ENCODE measurements at places on chromosomes 1 and 21.
A peak's percentile ranks its signal among the peaks of the same experiment; 100 is the strongest.

DNA sequence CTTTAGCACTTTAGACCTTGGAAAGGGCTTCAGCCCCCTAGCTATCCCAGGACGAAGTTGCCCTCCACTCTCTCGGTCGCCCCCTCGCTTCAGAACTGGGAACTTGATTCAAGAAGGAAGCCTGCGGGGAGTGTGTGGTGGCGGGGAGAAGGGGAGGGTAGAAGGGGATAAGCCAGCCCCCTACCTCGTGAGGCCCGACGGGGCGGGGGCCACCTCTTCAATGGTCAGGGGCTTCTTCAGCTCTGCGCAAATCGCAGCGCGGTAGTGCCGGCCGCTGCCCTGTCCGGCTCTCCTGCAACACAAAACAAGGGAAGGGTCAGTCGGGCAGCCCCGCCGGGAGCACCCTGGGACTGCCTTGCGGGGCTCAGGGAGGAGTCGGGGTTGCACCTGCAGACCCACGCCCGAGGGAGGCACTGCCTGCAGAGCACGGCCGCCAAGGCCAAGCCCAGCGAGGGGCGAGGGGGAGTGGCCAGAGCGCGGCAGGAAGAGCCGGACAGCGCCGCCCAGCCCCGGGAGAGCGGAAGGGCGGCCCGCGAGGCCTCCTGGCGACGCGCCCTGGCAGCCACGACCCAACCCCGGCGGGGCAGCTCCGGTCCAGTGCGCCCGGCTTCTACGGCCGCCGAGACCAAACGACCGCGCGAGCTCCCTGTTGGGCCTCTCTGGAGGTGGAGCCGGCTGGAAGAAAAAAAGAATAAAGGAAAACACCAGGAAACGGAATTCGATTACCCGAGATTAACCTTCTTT, 56.2 kb upstream of the RASAL2 start:
- DNase-seq: peak; percentile 86

DNA sequence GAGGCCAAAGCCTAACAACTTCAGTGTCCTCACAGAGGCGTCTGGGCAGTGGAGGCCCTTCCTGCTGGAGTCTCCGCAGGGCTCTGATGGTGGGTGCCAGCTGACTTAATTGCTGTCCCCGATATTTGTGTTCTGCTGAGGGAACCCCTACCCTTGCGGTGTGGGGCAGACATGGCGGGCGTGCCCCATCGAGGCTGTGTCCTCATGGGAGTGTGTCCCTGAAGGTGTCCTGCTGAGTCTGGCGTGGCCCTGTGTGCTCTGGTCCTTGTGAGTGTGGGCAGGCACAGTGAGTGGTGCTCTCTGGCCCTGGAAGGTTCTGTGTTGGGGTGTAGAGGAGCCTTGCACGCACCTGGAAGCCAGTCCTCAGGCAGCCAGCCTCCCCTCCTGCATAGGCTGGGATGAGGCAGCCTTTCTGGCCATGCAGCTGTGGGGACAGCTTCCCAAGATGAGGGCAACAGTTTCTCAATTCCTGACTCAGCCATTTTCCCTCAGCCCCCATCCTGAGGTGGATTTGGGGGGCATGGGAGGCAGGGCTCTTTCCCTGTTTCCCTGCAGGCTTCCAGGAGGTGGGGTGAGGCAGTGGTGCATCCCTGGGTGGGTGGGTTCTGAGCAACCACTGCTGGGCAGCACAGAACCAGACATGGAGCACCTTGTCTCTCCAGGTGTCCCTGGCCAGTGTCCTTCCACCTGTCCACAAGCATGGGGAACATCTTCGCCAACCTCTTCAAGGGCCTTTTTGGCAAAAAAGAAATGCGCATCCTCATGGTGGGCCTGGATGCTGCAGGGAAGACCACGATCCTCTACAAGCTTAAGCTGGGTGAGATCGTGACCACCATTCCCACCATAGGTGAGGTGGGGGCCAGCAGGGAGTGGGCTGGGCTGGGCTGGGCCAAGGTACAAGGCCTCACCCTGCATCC, 6.5 kb downstream of the C1orf35 start:
- no peak for DNase-seq

DNA sequence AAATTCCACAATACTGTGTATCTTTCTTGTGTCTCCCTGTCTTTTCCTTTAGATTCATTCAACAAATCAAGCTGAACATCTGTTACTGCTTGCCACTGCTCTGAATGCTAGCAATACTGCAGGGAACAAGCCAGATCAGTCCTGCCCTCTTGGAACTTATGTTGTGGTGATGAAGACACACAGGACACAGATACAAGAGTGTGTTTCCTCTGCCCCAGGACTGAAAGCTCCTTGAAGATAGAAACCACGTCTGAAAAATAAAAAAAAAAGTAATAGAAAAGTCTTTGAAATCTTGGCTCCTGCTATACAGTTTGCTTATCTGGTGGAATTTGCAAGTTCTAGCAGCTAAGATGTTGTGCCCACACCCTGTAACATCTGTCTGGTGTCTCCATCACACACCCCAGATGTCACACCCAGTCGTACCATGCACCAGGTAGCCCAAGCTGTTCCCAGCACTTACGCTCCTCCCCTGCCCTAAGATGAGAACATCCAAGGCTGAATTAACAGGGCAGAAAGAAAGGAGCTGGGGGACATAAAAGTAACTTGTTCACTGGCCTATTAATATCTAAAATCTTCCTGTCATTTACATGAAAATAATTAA, 80.2 kb upstream of the GALNT2 start:
- no peak for DNase-seq

GRCh38 chr1:165109013-165109412, 247.5 kb downstream of the LMX1A start:
- DNase-seq: no peak

DNA sequence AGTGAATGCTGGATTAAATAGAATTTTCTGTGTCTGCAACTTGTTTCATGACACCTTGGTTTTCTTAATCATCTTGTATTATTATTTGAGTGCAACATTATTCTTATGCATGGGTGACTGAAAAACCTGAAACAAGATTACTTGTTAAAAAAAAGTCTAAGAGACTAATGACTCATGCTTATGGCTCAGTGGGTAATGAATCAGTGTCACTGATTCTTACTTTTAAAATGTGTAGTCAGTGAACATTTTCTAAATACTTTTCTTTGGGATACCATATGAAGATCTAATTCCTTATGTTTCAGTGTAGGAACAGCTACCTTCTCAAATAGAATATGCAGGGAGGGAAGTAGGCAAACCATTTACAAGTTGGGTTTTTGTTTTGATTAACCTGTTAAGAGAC, 65.5 kb downstream of the PRKAA2 start:
- no peak for DNase-seq

DNA sequence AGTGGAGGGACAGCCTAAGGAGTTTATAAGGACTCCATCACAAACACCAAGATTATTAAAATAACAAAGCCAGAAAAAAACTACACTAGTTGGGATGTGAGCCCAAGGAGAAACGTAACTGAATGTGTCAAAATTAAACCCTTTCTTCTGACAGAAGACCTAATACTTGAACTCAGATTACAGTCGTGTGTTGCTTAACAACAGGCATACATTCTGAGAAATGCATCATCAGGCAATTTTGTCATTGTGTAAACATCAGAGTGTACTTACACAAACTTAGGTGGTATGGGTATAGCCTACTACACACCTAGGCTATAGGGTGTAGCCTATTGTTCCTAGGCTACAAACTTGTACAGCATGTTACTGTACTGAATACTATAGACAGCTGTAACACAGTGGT, 23.4 kb downstream of the DSTYK start:
- no peak for DNase-seq

DNA sequence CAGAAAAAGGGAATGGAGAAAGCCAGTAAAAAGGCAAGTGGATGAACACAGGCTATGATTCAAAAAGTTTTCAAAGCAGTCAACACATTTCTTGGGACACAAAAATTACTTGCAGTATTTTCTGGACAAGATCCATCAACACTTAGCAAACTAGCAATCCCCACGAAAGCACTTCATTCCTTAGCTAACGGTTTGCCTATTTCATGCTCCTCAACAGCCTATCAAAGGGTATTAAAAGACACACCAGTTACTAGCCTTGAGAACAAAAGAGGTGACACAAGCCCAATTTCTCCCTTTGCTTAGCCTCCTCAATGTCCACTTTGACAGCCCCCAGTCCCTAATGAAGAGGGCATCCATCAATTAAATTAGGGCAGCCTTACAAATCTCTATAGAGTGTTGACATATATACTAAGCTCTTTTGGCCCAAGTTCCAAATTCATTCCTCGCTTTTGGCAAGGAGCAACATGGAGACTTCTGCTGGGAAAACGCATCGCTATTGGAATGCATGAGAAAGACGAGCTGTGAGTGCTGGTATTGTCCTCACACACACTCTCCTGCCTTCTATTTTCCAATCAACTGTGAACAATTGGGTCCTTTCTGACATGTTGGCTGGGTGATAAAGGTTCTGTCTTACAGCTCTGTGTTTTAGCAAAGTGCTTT, 180.0 kb downstream of the TNR start:
- no peak for DNase-seq

DNA sequence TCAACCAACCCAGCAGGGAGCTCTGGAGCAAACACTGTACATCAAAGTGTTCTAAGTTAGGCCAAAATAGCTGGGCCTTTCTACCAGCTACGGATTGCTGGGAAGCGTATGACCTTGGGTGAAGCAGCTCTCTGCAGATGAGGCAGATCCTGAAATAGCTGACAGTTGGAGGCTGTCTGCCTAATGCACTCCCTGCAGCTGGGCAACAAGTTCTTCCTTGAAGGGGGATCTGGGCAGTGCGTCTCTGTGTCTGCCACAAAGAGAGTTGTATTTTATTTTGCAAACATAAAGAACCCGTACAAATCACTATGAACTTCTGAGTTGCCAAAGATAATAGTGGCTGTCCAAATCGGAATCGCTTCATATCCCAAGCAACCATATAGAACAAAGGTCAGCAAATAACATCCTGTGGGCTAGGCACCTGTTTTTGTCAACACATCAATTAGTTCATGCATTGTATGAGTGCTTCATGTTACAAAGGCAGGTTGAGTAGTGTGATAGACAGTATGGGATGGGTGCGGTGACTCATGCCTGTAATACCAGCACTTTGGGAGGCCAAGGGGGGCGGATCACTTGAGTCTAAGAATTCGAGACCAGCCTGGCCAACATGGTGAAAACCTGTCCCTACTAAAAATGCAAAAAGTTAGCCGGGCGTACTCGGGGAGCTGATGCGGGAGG, 29.1 kb upstream of the KLF17 start:
- DNase-seq: no peak

DNA sequence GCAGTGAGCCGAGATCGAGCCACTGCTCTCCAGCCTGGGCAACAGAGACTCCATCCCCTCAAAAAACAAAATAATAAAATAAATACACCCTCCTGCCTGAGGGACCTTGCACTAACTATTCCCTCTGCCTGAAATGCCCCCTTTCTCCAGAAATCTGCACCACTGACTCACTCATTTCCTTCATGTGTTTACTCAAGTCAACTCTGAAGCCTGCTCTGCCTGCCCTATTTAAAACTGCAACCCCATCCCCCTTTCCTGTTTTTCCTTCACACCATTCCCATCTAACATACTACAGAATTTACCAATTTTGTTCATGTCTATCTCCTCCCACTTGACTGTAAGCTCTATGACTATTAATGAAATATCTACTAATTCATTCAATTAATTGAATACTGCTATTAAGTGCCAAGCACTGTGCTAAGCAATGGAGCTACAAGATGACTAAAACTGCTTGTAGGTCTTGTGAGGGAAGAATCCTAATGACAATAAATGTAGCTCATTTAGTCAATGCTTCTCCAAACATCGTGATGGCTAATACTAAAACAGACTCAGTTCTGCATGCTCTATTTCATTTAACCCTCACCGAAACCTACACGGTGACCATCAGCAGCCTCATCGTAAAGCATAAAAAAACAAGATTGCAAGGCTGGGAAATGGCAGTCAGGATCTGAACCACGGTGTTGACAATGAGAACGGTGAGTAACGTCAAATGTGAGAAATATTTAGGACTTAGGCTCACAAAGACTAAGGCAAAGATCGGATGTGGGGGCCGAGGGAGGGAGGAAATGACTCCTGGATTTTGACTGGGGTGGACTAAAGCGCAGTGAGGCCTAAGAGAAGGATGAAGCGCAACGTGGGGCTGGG, 749 bp upstream of the TMEM39B start:
- DNase-seq: no peak

DNA sequence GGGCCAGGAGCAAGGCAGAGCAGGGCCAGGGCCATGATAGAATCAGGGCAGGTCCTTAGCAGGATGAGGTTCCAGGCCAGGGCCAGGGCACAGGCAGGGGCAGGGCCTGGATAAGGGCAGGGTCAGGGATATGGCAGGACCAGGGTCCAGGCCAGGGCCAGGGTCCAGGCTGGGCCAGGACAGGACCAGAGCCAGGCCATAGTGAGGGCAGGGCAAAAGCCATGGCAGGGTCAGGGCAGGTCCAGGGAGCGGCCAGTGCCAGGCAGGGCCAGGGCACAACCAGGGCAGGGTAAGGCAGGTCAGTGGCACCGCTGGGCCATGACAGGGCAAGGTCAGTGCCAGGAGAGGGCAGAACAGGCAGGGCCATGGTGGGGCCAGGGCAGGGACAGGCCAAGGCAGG, 152.2 kb downstream of the LIPI start:
- no peak for DNase-seq

- peak; percentile 95 for DNase-seq
These were observed 38.8 kb upstream of the SRSF10 start for GRCh38 chr1:24018611-24019580.

- no peak for DNase-seq
These were observed 30.7 kb downstream of the PGM1 start for GRCh38 chr1:63623952-63624351.

- no peak for DNase-seq
These were observed 355.5 kb upstream of the NCAM2 start for GRCh38 chr21:20642681-20643080.

- DNase-seq: no peak
These were observed 2.3 kb upstream of the ATP2B4 start for GRCh38 chr1:203624341-203624712.

GRCh38 chr1:113394043-113394862, 3.9 kb downstream of the MAGI3 start:
- no peak for DNase-seq

DNA sequence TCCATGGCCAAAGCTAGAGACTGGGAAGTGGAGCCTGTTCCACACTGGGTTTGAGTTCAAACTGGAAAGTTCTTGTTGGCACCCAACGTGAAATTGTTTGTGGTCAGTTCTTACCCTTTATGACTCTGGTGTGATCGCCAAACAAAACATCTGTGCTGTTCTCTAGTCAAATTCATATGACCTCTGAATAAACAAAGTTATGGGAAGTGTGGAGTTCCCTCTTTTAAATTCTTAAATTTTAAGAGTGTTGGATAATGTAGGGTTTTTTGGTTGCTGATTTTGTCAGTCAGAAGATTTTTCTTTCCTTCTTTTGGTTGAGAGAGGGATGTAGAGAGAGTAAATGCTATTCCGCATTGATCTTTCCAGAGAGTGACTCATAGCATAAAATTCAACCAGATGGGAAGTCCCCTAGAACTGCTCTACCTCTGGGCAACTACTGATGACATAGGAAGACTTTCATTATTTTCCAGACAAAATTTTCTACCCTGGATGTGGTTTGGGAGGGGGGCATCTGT, 36.4 kb downstream of the CHML start:
- DNase-seq: no peak

GRCh38 chr1:118931876-118932275, 56.3 kb downstream of the TBX15 start:
- no peak for DNase-seq

GRCh38 chr21:29085106-29085752, 11.8 kb upstream of the CCT8 start:
- no peak for DNase-seq

All from left colon (tissue), 2 donors.